Peyer's patch (tissue), 4 donors: ENCODE measurements at places on chromosomes 3 and 15. TPM values are rescaled to one million over a fixed set of nuclear protein-coding genes. Genes with fewer than 3 reads are reported as not detected.
A peak's percentile ranks its signal among the peaks of the same experiment; 100 is the strongest.

GRCh38 chr3:111321786-111322185 is 220.2 kb upstream of the CD96 start:
- H3K27me3 ChIP-seq = no peaks in the 10 kb centered on the region
- H3K27ac ChIP-seq = no peak overlapping the region
- H3K4me3 ChIP-seq = no peak overlapping the region

- no peaks in the 10 kb centered on the region for H3K27me3 ChIP-seq
- H3K4me1 ChIP-seq = no peaks in the 10 kb centered on the region
- DNase-seq = no peak
- H3K4me3 ChIP-seq = no peak overlapping the region
- H3K27ac ChIP-seq = no peak overlapping the region
- no peaks in the 10 kb centered on the region for H3K36me3 ChIP-seq
Measured at GRCh38 chr3:24899373-24899772, 404.7 kb upstream of the THRB start.

DNA sequence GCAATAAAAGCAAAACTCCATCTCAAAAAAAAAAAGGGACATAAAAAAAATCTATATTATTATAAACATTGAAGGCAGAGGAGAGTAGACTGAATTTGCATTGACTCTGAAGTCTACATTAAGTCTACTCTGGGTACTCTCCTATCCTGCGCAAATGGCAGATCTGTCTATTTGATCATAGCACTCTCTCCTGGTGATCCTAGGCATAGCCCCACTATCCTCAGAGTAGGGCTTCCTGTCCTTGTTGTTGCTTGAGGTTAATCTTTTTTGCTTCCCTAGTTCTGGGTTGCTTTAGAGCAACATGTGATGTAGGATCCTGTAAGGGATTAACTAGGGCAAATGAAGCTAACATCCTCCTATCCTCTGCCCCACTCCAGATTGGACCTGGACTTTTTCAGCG is 82.1 kb upstream of the LRRFIP2 start:
- H3K4me1 ChIP-seq = no peaks in the 10 kb centered on the region
- H3K36me3 ChIP-seq = no peaks in the 10 kb centered on the region
- no peak overlapping the region for H3K27ac ChIP-seq
- no peak for DNase-seq

DNA sequence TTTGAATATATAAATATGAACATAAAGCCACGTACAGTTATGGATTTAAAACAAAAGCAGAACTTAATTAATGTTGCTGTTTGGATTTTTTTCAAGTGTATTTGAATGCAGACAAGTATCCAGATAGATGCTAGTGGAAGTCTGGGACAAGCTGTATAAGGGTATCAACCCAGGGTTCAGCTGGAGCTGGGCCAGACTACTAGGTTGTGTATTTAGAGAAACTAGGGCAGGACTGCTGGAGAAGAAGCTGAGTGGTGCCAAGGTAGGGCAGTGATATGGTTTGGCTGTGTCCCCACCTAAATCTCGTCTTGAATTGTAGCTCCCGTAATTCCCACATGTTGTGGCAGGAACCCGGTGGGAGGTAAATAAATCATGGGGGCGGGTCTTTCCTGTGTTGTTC is 189.8 kb upstream of the CTDSPL start:
- no peaks in the 10 kb centered on the region for H3K27me3 ChIP-seq
- H3K27ac ChIP-seq = no peak overlapping the region
- no peak overlapping the region for H3K4me3 ChIP-seq

DNA sequence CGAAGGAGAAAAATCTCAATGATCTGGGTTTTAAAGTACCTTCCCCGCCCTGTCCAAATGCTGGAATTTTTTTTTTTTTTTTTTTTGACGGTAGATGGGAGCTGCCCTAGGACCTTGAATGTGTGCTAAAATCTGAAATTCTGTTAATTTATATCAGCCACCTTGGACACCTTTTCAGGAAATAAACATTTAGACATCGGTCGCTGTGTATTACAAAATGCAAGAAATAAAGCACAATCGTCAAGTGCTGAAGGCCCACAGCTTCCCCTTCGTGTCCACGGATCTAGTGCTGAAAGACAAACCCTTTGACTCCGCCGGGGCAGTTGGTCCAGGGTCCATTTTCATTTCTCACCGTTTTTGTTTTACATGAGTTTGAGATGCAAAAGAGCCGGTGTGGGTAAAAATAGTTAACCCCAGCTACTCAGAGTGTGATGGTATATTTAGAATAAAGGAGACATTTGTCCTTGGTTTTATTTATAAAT is 90.2 kb upstream of the CHD2 start:
- peak overlapping the region; percentile 96 for H3K27ac ChIP-seq
- no peaks in the 10 kb centered on the region for H3K27me3 ChIP-seq
- peak overlapping the region; percentile 67 for H3K4me3 ChIP-seq
- no peaks in the 10 kb centered on the region for H3K36me3 ChIP-seq
- DNase-seq = peak; percentile 79

DNA sequence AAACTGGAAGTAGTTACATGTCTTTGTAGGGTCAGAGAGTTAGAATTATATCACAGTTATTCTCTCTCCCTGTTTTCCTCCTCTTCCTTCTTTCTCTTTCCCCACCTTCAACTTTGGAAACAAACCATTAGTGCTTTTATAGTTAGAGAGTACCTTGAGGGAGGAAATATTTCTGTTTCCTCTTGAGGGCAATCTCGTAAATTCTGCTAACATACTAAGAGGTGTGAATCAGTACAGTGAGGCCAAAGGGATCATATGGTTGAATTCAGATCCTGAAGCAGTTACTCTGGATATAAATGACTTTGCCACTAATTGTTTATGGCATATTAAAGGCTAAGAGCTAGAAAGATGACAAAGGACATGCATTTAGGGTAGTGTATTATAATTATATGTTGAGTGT is 60.3 kb upstream of the CCNL1 start:
- no peaks in the 10 kb centered on the region for H3K4me1 ChIP-seq
- no peaks in the 10 kb centered on the region for H3K36me3 ChIP-seq
- no peak overlapping the region for H3K27ac ChIP-seq
- H3K4me3 ChIP-seq = no peak overlapping the region

DNA sequence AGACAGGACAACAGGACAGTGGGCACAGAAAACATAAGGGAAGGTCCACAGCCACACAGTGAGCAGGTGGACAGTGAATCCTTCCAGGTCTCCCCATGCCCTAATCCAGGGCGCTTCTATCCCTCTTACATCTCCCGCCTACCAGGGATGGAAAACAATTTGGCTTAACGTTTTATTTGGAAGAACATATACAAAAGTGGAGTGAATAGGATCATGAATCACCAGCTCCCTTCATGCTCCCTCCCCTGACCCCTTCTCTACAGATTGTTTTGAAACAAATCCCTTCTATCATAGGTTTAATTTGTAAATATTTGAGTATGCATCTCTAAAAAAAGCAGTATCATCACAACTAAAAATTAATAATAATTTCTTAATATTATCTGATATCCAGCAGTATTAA is 52.5 kb downstream of the CLDN11 start:
- no peaks in the 10 kb centered on the region for H3K27me3 ChIP-seq
- no peak overlapping the region for H3K4me3 ChIP-seq
- H3K36me3 ChIP-seq = no peaks in the 10 kb centered on the region
- no peaks in the 10 kb centered on the region for H3K4me1 ChIP-seq

DNA sequence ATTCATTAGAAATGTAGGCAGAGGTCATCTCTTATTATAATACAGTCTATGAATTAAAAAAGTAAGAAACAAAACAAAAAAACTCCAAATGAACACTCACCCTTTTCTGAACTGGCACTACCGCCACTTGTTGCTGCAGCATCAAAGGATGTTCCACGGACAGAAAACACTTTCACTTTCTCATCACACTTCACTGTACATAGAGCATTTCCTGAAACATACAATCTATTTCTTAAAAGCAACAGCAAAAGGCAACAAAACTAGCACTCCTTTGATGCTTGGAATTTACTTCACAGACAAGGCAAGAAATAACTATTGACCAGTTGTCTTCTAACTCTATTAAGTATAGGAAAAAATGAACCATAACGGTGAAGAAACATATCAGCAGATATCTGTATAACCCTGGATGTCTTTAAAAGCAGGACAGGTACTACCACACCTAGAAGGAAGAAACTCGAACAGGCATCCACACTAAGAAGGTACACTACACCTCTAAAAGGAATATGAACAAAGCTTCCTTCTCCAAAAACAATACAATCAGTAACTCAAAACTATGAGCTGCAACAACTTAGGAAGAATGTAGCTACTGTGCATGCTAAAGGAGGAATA is 24.9 kb downstream of the ETFA start:
- no peaks in the 10 kb centered on the region for H3K27me3 ChIP-seq
- DNase-seq = no peak
- H3K4me1 ChIP-seq = peaks cover 5% of the 10 kb centered on the region
- no peaks in the 10 kb centered on the region for H3K36me3 ChIP-seq

- no peak for DNase-seq
- no peak overlapping the region for H3K27ac ChIP-seq
- H3K4me1 ChIP-seq = no peaks in the 10 kb centered on the region
- no peaks in the 10 kb centered on the region for H3K27me3 ChIP-seq
- H3K36me3 ChIP-seq = no peaks in the 10 kb centered on the region
Measured at GRCh38 chr15:27426805-27427204, 455.8 kb downstream of the GABRG3 start.

GRCh38 chr3:10744098-10744465 is 71.9 kb upstream of the SLC6A11 start:
- H3K4me3 ChIP-seq = no peak overlapping the region
- H3K27ac ChIP-seq = no peak overlapping the region
- H3K36me3 ChIP-seq = no peaks in the 10 kb centered on the region
- no peaks in the 10 kb centered on the region for H3K27me3 ChIP-seq

GRCh38 chr3:187954516-187954872 is 199.5 kb upstream of the LPP start:
- DNase-seq = no peak
- no peaks in the 10 kb centered on the region for H3K27me3 ChIP-seq
- peaks cover 5% of the 10 kb centered on the region for H3K4me1 ChIP-seq
- no peaks in the 10 kb centered on the region for H3K36me3 ChIP-seq
- peak overlapping the region; percentile 47 for H3K27ac ChIP-seq
- H3K4me3 ChIP-seq = no peak overlapping the region

- H3K27me3 ChIP-seq = no peaks in the 10 kb centered on the region
Measured at GRCh38 chr15:36863570-36863969, 236.8 kb downstream of the MEIS2 start.

- H3K4me3 ChIP-seq = no peak overlapping the region
- DNase-seq = no peak
- no peaks in the 10 kb centered on the region for H3K27me3 ChIP-seq
- H3K36me3 ChIP-seq = no peaks in the 10 kb centered on the region
Measured at GRCh38 chr15:37893309-37893708, 41.1 kb upstream of the TMCO5A start.

- H3K27me3 ChIP-seq = no peaks in the 10 kb centered on the region
- H3K4me1 ChIP-seq = no peaks in the 10 kb centered on the region
- H3K4me3 ChIP-seq = no peak overlapping the region
- H3K36me3 ChIP-seq = no peaks in the 10 kb centered on the region
Measured at GRCh38 chr15:49382394-49382793, 40.6 kb upstream of the FGF7 start.

DNA sequence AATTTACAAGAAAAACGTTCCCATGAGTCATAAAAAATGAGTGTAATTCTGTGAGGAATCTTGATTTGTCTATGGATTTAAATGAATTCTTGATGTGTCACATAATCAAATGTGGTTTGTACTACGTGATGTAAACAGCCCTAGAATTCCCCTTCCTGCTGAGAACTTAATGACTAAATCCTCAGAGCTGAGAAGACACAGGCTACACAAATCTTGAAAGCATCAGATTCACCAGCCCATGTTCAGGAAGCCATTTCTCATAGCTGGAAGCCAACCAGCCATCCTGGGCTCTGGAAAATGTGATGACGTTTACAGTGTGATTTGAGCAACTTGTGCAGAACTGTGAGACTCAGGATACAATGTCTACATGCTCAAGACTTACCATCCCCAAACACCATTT is 193.7 kb upstream of the MME start:
- no peak overlapping the region for H3K4me3 ChIP-seq
- H3K27ac ChIP-seq = no peak overlapping the region
- H3K4me1 ChIP-seq = no peaks in the 10 kb centered on the region
- DNase-seq = no peak
- H3K36me3 ChIP-seq = no peaks in the 10 kb centered on the region

- H3K27me3 ChIP-seq = no peaks in the 10 kb centered on the region
- DNase-seq = no peak
- H3K27ac ChIP-seq = no peak overlapping the region
- no peaks in the 10 kb centered on the region for H3K4me1 ChIP-seq
- H3K4me3 ChIP-seq = no peak overlapping the region
- H3K36me3 ChIP-seq = peaks cover 66% of the 10 kb centered on the region
Measured at GRCh38 chr15:52584414-52584813, 15.6 kb upstream of the ARPP19 start.

- H3K27ac ChIP-seq = no peak overlapping the region
- no peaks in the 10 kb centered on the region for H3K27me3 ChIP-seq
- no peaks in the 10 kb centered on the region for H3K4me1 ChIP-seq
Measured at GRCh38 chr15:91407269-91407889, 307.3 kb downstream of the SV2B start.

GRCh38 chr3:50660386-50660785 is 14.3 kb upstream of the DOCK3 start:
- H3K4me3 ChIP-seq = no peak overlapping the region
- no peaks in the 10 kb centered on the region for H3K27me3 ChIP-seq
- no peaks in the 10 kb centered on the region for H3K4me1 ChIP-seq
- H3K36me3 ChIP-seq = no peaks in the 10 kb centered on the region
- DNase-seq = peak; percentile 9

DNA sequence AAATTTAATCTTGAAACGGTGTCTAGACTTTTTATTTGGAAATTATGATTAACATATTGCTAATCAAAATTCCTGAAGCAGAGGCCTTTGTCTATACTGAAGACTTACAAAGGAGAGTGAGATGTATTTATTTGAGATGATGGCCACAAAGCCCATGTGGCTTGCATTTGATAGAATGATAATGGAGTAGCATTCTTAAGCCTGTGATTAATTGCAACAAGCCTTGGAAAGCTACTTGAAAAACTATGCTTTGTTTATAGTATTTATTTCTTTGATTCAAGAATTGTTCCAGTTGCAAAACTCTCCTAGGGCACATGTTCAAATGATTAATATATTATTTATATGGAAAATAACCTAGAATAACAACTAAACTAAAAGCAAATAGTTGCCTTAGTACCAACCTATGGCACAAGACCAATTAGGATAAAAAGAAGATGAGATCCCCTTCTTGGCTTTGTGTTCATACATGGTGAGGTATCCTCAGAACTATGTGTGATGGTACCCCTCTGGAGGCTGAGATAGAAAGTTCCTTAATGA is 244.1 kb upstream of the TBL1XR1 start:
- peak overlapping the region; percentile 78 for H3K27ac ChIP-seq
- peaks cover 4% of the 10 kb centered on the region for H3K4me1 ChIP-seq
- H3K27me3 ChIP-seq = no peaks in the 10 kb centered on the region
- no peaks in the 10 kb centered on the region for H3K36me3 ChIP-seq

Gene ENTPD3
- total RNA-seq = 0.67 TPM

Gene TMIE
- total RNA-seq = not detected

Gene HGD
- 14.9 TPM for total RNA-seq

Gene SLC9C1
- 1.7 TPM for total RNA-seq

Gene EOMES
- total RNA-seq = 0.70 TPM

Gene FGF7
- 1.2 TPM for total RNA-seq

Gene P2RY13
- total RNA-seq = 0.67 TPM

Gene BFSP2
- not detected for total RNA-seq

Gene NR1I2
- 572 TPM for total RNA-seq

Gene SLC22A14
- not detected for total RNA-seq

Gene DPPA2
- not detected for total RNA-seq

Gene CCPG1
- 29.2 TPM for total RNA-seq

Gene POPDC2
- 8.3 TPM for total RNA-seq

Gene PCSK6
- 98.2 TPM for total RNA-seq
